Colonic mucosa (tissue), 4 donors: ENCODE measurements at places on chromosomes 6 and 20. TPM values are rescaled to one million over a fixed set of nuclear protein-coding genes. Genes with fewer than 3 reads are reported as not detected.

GRCh38 chr6:29232725-29233124 lies 62.0 kb downstream of the OR2J2 start:
- H3K27me3 ChIP-seq: no peaks in the 10 kb centered on the region
- no peak for DNase-seq
- no peak overlapping the region for H3K27ac ChIP-seq

- H3K36me3 ChIP-seq: no peaks in the 10 kb centered on the region
- no peak for DNase-seq
- H3K27ac ChIP-seq: no peak overlapping the region
- no peaks in the 10 kb centered on the region for H3K27me3 ChIP-seq
- no peak overlapping the region for H3K4me3 ChIP-seq
- H3K4me1 ChIP-seq: no peaks in the 10 kb centered on the region
These were observed 36.9 kb downstream of the CDK19 start for GRCh38 chr6:110778333-110778732.

SLC35B2 gene
- total RNA-seq: 42.7 TPM

GUCA1A gene
- total RNA-seq: not detected
